A375 (cell line): ENCODE measurements at places on chromosomes 7 and 10. TPM values are rescaled to one million over a fixed set of nuclear protein-coding genes. Genes with fewer than 3 reads are reported as not detected.

The TAS2R40 gene
- not detected in 2 replicates for total RNA-seq

The SLC16A9 gene
- 0.87 and 1.1 TPM in 2 replicates for total RNA-seq

The FKBP6 gene
- total RNA-seq: not detected in 2 replicates

The JAKMIP3 gene
- total RNA-seq: 0.03 and 0.04 TPM in 2 replicates

The PIP gene
- total RNA-seq: not detected in 2 replicates

The CPXM2 gene
- not detected in 2 replicates for total RNA-seq

The ENO4 gene
- total RNA-seq: 0.16 and 0.45 TPM in 2 replicates

The IRF5 gene
- total RNA-seq: 1.4 and 2.6 TPM in 2 replicates

The ANXA11 gene
- 131 and 160 TPM in 2 replicates for total RNA-seq

The CREB5 gene
- 3.0 and 4.7 TPM in 2 replicates for total RNA-seq

The OR6B1 gene
- not detected in 2 replicates for total RNA-seq

The OR2A7 gene
- not detected in 2 replicates for total RNA-seq

The NOBOX gene
- not detected in 2 replicates for total RNA-seq

The ODAD2 gene
- total RNA-seq: 1.3 and 1.8 TPM in 2 replicates

The ATG9B gene
- total RNA-seq: not detected in 2 replicates
